ENCODE measurements at places on chromosomes 1 and 21.
A peak's percentile ranks its signal among the peaks of the same experiment; 100 is the strongest.

- DNase-seq, result no peak
These were observed 61.8 kb upstream of the CLDN14 start for GRCh38 chr21:36541721-36542139.

- DNase-seq, result no peak
These were observed 4.1 kb upstream of the NBL1 start for GRCh38 chr1:19639999-19640362.

GRCh38 chr1:60044881-60045280 lies 28.7 kb downstream of the C1orf87 start:
- DNase-seq, result no peak

DNA sequence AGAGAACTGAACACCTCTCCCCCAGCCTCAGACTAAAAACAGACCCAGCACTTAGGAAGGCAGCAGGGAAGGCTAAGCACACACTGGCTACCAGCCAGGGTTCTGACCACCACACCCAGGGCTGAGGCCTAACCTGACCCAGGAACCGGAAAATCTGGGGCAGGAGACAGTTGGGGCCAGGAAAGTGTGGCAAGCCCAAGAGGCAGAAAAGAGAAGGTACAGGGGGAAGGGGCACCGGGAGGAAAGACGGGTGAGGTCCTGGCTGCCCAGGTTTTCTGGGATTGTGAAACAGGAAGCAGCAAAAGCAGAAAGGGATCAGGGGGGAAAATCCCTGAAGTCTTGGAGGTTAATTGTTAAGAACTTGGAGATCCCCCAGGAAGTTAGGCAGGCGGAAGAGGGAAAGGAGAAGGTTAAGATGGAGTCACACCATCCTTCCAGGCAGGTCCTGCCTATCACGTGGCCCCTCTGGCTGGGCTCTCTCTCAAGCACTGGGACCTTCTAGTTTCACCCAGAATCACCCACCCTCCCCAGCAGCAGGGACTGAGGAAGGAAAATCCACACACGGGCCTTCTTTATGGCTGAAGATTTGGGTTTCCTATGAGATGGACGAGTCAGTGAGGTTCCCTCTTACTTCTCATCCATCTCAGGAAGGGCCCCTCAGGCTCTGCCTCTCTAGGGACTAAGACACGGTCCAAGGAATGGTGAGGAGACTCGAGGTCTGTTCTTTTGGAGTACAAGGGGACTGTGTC lies 2.6 kb downstream of the HDGF start:
- no peak for DNase-seq

DNA sequence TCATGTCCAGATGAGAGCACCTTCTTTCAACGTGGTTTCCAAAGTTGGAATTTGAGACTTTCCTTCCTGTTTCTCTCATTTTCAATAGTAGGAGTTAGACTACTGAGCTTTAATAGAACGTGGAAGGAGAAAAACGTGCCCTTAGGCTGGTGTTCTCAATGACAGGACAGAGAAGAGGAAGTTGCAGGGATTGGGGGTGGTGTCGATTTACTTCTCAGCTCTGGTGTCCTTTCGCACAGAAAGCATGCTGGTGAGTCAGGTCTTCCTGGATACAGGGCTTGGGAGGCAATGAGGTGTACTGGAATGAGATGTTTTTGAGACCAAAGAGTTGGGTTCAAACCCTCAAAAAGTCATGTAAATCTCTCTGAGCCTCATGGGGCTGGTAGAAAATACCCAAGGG lies 67.1 kb downstream of the HIVEP3 start:
- no peak for DNase-seq

GRCh38 chr1:243495442-243496186 lies 239.8 kb downstream of the SDCCAG8 start:
- no peak for DNase-seq

DNA sequence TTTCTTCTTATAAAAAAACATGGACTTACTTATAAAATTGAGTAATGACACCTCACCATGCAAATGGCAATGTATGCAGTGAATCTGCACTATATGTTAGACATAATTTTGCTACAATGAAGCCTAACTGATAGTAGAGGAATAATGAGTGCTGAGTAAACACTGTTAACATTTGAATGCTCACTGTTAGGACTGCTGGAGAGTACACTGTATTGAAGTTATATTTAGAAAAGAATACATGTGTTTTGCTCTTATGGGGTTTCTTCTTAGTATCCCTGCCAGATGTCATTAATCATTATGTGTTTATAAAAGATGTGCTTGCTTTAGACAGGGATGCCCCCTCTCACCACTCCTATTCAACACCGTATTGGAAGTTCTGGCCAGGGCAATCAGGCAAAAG lies 111.1 kb upstream of the ZP4 start:
- DNase-seq, result no peak

DNA sequence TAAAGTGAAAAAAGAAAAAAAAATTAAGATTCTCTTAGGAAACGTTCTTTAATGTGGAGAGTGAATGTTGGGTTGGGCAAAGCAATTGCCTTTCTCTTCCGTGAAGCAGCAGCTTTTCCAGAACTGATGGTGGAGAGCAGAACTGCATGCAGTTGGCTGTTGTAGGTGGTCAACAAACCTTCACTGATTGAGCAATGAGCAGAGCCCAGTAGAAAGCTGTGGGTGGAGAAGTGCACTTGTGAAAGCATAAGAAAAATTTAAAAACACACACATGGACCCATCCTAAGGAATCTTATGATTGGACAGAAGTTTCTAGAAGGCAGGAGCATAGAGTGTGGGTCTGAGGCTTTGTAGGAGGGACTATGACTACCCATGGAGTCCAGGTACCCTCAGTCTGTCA lies 4.5 kb downstream of the PRELP start:
- DNase-seq, result no peak

GRCh38 chr21:27321791-27322190 lies 354.9 kb upstream of the ADAMTS5 start:
- DNase-seq, result no peak

GRCh38 chr1:42932442-42932941 lies 26.2 kb downstream of the SLC2A1 start:
- DNase-seq, result no peak

GRCh38 chr1:27785781-27786455 lies 12.9 kb downstream of the STX12 start:
- DNase-seq, result no peak

- DNase-seq, result no peak
These were observed 415.5 kb downstream of the RPS6KC1 start for GRCh38 chr1:213466541-213466940.

- DNase-seq, result no peak
These were observed 115.1 kb downstream of the RABGAP1L start for GRCh38 chr1:174274452-174274851.

- no peak for DNase-seq
These were observed 37.2 kb upstream of the AIM2 start for GRCh38 chr1:159113596-159114433.

DNA sequence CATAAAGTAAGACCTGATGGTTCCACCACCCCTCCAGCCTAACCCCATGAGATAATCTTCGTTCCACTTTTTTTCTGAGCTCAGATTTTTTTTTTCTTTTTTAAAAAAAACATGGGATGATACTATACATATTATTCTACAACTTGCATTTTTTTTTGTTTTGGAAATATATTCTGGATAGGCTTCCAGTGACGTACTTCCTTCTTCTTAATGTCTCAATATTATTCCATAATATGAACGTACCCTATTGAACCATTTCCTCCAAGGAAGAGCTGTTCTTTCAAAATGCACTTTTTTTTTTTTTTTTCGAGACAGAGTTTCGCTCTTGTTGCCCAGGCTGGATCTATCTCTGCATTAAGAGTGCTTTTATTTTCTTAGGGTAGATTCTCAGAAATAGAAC lies 1.5 kb downstream of the EDEM3 start:
- no peak for DNase-seq

DNA sequence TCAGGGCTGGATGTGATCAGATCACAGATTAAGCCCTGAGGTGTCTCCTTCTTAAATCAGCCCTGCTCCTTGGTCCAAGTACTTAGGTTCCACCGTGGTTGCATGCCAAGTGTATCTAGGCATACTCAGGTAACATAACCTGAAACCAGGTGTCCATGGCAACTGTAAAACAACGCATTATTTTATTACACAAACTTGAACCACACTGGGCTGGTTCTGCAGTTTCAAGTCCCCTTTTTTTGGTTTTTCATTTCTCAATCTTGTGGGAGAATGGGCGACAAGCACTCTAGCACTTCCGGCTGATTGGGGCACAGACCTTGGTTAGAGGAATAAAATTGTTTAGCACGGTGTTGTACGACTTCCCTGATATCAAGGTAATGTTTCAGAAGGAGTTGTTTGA lies 65.2 kb downstream of the GBP6 start:
- DNase-seq, result no peak

DNA sequence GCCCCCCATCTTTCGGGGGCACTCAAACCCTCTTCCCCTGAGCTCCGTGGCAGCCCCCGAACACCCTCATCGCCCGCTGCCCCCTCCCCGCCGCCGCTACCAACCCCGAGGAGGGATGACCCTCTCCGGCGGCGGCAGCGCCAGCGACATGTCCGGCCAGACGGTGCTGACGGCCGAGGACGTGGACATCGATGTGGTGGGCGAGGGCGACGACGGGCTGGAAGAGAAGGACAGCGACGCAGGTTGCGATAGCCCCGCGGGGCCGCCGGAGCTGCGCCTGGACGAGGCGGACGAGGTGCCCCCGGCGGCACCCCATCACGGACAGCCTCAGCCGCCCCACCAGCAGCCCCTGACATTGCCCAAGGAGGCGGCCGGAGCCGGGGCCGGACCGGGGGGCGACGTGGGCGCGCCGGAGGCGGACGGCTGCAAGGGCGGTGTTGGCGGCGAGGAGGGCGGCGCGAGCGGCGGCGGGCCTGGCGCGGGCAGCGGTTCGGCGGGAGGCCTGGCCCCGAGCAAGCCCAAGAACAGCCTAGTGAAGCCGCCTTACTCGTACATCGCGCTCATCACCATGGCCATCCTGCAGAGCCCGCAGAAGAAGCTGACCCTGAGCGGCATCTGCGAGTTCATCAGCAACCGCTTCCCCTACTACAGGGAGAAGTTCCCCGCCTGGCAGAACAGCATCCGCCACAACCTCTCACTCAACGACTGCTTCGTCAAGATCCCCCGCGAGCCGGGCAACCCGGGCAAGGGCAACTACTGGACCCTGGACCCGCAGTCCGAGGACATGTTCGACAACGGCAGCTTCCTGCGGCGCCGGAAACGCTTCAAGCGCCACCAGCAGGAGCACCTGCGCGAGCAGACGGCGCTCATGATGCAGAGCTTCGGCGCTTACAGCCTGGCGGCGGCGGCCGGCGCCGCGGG lies 837 bp downstream of the FOXD3 start:
- DNase-seq, result peak; percentile 62

DNA sequence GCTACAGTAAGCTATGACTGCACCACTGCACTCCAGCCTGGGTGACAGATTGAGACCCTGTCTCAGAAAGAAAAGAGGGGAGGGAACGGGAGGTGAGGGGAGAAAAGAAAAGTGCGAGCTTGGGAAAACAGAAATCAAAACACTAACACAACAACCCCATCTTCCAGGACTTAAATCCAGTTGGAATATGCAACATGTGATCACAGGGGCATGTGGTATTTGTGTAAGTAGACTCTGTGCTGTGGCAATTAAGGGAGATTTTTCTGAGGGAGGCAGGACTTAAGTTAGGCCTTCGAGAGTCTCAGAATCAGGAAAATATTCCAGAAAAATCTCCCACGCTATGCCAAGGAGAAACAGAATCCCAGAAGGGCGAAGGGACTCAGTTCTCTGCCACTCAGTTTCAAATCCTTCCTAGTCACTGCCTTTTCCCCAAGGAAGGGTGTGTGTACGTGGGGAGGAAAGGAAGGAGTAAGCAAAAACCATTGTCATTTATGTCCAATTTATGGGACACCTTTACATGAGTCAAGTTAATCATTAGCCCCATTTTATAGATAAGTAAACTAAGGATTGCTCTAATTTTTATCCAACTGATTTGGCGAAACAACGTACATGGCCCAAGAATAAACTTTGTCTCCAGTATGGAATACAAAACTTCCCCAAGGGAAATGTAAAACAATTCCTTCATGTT lies 12.3 kb downstream of the ID3 start:
- DNase-seq, result no peak

DNA sequence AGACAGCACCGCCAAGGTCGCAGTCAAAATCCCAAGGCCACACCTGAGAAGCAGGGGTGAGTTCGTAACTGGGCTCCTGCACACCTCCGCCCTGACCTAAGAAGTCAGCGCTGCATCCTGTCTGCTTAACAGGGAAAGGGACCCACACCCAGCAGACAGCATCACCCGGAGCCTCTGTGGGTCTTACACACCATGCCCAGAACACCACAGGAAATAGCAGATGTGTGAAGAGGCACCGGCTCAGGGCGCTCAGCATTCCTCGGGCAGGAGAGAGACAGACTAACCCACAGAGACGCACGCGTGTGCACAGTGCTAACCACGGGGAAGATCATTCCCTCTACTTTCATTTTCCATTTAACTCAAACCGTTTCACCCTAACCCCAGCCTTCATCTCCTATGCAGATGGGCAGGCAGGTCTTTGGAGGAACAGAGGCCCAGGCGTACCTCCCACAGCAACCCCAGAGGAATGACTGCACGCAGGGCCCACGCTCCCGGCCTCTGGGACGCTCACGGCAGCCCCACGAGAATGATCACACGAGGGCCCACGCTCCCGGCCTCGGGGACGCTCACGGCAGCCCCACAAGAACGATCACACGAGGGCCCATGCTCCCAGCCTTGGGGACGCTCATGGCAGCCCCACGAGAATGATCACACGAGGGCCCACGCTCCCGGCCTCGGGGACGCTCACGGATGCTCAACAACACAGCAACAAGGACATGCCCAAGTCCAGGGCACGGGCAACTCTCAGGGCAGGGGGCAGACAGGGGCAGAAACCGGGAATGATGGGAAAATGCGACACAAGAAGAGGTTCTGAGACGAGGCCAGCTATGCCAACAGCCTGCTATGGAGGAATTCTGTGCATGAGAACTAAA lies 20.9 kb downstream of the POFUT2 start:
- peak; percentile 75 for DNase-seq

- DNase-seq, result peak; percentile 33
These were observed 40.8 kb upstream of the KCTD3 start for GRCh38 chr1:215526147-215526845.

- DNase-seq, result no peak
These were observed 92.3 kb downstream of the ROR1 start for GRCh38 chr1:63866084-63866483.

GRCh38 chr1:202235856-202236837 lies 42.5 kb downstream of the LGR6 start:
- DNase-seq, result peak; percentile 51

Data from CD4-positive, alpha-beta memory T cell (primary cell).